ENCODE measurements at places on chromosomes 2 and 18.

DNA sequence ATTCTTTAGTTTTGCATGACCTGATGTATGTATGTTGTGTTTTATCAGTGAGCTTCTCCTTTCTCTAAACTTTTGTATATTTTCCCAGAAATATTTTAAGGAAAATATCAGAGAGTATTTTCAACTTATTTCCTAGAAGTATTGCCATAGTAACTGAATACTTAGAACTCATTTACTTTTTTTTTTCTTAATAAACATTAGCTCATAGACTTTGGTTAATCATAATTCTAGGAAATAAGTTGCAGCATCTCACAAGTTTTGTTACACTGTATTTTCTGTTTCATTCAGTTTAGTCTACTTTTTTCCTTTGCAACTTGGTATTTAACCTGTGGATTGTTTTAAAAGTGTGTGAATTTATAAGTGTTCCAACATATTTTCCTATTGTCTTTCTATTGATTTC lies 27.5 kb downstream of the SMCHD1 start:
- DNase-seq = no peak

GRCh38 chr2:147442816-147443215 lies 402.0 kb upstream of the ACVR2A start:
- DNase-seq = no peak

GRCh38 chr18:58398648-58399398 lies 230.1 kb downstream of the ALPK2 start:
- no peak for DNase-seq

DNA sequence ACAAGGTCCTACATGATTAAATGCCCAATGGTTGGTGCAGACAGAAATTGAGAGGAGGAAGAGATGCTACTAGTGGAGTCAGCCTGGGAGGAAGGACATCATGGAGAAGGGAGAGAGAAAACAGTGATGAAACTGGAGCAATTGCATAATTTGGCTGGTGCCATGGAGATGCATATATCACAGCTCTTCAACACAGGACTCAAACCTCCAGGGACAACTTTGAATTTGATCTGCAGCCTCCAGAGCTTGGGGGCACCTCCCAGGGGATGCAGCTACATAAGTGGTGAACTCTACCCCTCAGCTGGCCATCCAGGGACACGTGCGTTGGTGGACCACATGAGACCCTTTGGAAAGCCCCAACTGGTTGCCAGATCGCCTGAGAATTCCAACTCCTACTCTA lies 80.4 kb downstream of the CTAGE1 start:
- DNase-seq = no peak

- DNase-seq = no peak
Measured at GRCh38 chr2:158633261-158633660, 161.9 kb upstream of the DAPL1 start.

GRCh38 chr18:13061630-13062189 lies 70.5 kb downstream of the CEP192 start:
- no peak for DNase-seq

GRCh38 chr2:196500686-196501431 lies 138.7 kb upstream of the CCDC150 start:
- DNase-seq = no peak

DNA sequence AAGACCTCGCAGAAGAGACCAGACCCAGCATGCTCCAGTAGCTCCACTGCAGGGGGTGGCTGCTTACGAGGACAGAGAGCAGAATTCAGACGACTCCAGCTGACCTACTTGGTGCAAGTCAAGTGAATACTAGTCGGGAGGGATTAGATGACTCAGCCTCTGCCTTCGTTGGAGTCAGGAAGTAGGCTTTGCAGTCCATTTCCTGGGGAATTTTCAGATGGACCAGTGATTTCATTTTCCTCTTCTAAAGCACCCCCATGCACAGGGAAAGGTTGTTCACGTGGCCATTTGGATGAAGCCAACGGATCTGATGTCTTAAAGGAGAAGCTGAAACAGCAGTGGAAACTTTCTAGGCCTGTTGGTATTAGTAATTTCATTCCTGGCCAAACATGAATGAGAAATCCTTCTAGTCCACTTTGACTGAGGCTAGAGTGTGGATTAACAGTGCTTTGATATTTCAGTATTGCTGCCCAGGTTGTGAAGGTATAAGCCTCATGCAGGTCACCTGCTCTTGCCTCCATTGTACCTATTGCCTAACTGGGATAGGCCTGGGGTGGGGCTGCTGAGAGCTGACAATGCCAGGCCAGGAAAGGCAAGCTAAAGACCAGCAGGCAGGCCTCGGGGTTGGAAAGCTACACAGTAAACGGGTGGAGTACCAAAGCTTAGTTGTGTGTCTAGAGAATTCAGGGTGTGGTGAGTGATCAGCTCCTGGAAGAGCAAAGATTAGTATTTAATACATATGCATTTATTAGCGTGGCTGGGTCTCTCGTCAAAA lies 117.6 kb upstream of the FOSL2 start:
- DNase-seq = no peak

DNA sequence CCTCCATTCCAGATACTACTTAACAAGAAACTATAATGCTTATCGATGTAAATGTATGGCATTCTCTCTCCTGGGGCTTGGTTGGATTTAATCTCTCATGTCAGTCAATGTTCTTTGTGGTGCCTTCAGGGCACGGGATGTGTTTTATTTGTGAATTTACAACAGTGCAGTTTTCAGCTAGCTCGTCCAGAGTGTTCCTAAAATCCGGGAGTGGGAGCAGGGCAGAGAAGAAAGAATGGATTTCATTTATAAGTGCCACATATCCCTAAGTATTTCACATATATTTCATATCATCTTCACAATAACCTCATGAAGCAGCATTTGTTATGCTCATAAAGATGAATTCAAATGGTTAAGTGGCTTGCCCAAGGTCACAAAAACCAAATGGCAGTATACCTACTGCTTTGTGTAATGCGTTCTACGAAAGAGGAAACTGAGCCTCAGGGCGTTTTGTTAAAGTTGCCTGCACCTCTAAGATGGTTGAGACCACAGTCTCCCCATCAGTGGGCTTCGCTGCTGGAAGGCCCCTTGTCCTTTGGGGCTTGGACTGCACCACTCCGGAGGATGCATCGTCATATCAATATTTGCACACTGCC lies 134.7 kb upstream of the MGAT5 start:
- DNase-seq = no peak

DNA sequence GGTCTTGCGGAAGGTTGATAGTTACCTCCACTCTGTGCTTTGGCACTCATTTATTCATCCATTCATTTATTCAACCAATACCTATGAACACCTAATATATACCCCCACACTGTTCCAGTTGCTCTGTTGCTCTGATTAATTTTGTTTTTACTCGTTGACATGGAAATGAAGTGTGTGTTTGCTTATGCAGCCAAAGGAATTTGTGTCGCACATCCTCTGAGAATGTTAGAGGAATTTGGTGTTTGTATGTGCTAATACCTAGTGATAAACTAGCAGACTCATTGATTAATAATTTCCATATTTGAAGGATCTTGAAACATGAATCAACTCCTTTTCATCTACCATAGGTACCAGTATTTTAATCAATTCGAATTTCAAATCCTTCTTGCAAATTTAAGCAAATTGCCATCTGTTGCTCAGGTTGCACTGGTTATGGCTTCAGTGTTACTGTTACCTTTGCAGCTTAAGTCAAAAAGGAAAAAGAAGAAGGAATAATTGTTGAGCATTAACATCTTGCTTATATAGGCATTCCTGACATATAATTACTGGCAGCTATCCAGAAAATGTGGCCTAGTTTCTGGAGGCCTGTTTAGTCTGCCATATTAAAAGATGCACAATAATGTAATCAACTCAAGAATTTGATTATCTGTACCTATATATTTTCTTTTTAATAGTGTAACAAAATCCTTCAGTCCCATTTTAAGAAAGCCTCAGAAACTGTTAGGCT lies 25.7 kb upstream of the CRIM1 start:
- no peak for DNase-seq

GRCh38 chr2:226712941-226713340 lies 86.7 kb downstream of the IRS1 start:
- DNase-seq = no peak

DNA sequence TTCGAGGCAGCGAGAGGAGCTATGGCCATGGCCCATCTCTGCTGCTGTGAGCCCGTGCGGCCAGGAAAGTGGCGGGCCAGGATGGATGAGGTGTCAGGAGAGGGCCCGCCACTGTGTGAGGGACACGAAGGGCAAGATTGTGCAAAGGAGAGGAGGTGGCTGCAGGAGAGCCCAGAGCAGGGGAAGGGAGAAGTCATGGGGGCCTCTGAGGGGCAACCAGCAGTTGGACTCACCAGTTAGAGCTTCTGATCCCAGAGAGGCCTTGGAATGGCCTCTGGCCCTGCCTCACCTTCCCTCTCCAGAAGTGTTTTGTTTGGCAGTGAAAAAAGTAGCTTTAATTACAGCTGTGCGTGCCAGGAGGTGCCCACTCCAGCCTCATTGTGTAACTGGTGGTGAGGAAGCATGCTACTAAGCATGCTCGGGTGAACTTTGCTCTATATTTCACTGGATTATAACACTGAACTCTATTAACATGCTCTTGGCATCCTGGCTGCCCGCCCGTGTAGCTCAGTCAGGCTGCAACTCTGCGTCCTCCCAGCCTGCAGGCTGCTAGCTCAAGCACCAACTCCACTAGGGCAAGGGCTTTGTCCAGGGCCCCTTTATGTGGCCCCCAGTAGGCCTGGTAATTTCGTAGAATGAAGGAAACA lies 34.2 kb downstream of the IMPA2 start:
- no peak for DNase-seq

- no peak for DNase-seq
Measured at GRCh38 chr18:10142496-10143160, 228.8 kb downstream of the VAPA start.

DNA sequence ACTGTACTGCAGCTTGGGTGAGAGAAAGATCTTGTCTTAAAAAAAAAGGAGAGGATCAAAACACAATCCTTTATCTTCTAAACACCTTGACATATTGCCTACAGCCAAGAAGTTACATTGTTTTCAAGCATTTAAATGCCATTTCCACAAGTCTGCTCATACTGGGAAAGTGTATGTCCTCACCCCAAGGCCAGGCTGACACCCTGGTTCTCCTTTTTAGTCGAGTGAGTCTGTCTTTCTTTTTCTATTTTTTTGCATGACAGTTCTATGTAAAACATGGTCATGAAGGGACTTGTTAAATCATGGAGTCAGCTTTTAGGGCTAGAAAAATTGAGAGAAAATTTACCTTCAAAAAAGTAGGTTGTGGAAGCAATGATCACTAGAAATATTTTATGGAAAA lies 233.3 kb downstream of the FAM210A start:
- no peak for DNase-seq

DNA sequence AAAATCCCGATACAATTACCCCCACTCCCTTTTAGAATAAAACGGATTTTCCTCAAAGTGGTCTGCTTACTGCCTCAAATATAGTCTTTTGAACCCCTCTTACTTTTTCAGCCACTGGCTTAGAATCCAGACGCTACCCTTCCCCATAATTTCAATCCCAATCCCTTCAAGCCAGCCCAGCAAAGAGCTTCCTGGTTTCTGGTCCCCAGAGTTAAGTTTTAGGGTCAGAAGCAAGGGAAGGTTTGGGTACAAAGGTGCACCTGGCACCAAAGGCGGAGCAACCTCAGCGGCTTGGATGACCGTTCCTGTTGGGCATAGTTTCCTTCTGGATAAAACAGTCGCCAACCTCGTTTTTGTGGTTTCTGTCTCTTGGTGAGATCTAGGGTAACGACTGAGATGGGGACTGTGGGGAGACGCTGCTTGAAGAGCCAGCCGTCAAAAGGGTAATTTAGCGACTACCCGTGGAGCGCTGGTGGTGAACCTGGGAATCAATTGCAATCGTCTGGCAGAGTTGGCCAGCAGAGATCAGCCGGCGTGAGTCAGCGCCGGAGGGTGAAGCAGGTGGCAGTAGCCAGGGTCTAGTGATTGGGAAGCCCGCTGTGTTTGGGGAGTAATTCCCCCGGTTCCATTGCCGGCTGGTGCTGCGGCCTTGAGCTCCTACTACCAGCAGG lies 1.6 kb downstream of the FEV start:
- no peak for DNase-seq

- no peak for DNase-seq
Measured at GRCh38 chr2:29080886-29081743, 6.8 kb upstream of the PCARE start.

GRCh38 chr2:25368660-25369059 lies 26.9 kb upstream of the DNMT3A start:
- no peak for DNase-seq

- DNase-seq = no peak
Measured at GRCh38 chr18:71075147-71075546, 786.3 kb downstream of the SOCS6 start.

GRCh38 chr2:44324971-44325426 lies 36.3 kb downstream of the PREPL start:
- DNase-seq = no peak

GRCh38 chr2:195509551-195509950 lies 147.5 kb upstream of the SLC39A10 start:
- DNase-seq = no peak

DNA sequence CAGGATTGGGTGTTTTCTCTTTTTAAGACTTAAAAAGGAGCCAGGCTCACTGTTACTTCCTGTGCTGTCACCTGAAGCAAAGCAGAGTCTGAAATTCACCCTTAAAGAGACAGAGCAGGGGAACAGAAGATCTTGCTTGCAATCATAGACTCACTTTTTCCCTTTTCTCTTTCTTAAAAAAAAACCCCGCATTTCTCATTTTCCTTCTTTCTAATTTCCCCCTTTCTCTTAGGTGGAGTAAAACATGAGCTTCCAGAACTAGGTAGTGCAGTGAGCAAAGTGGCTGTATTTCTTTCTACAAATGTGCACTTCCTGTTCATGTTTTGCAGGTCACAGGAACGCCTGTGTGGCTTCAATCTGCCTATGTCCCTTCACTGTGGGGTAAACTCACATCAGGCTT lies 381.2 kb downstream of the LPIN1 start:
- no peak for DNase-seq

GRCh38 chr2:21585881-21586280 lies 462.1 kb downstream of the TDRD15 start:
- no peak for DNase-seq

GRCh38 chr2:201831469-201831868 lies 25.1 kb downstream of the CDK15 start:
- no peak for DNase-seq

GRCh38 chr2:28986429-28986828 lies 5.3 kb downstream of the TOGARAM2 start:
- no peak for DNase-seq

GRCh38 chr2:134207589-134208209 lies 46.2 kb upstream of the MGAT5 start:
- DNase-seq = peak; percentile 52

GRCh38 chr2:167675906-167676305 lies 571.5 kb downstream of the STK39 start:
- no peak for DNase-seq

Data from activated T-cell treated with anti-CD3 and anti-CD28 coated beads for 1 hour (primary cell).